A549 treated with CORT108297 at 1 μM for 4 hours (cell line): ENCODE measurements at places on chromosomes 5 and 9. TPM values are rescaled to one million over a fixed set of nuclear protein-coding genes. Genes with fewer than 3 reads are reported as not detected.

Gene CDX1
- total RNA-seq, result not detected in 5 replicates

Gene SCGB3A2
- not detected in 5 replicates for total RNA-seq

Gene KCNN2
- 0.06 to 0.20 TPM (median 0.12 TPM) in 5 replicates for total RNA-seq

Gene DOK3
- 2.4 to 5.6 TPM (median 4.2 TPM) in 5 replicates for total RNA-seq

Gene FRMPD1
- total RNA-seq, result 0.03 to 0.05 TPM (median 0.04 TPM) in 4 of 5 replicates, not detected in the other

Gene SPATA31E1
- 0.03 TPM in 1 of 5 replicates, not detected in the others for total RNA-seq

Gene IFNA13
- total RNA-seq, result not detected in 5 replicates

Gene FABP6
- 0.92 to 1.4 TPM (median 1.1 TPM) in 5 replicates for total RNA-seq

Gene SNCB
- 0.65 to 1.6 TPM (median 1.1 TPM) in 5 replicates for total RNA-seq

Gene IFNA4
- total RNA-seq, result not detected in 5 replicates

Gene DNM1
- 78.2 to 96.1 TPM (median 86.9 TPM) in 5 replicates for total RNA-seq

Gene PCDHGC3
- 5.0 to 6.7 TPM (median 5.6 TPM) in 5 replicates for total RNA-seq

Gene CTNNAL1
- 46.4 to 55.0 TPM (median 49.2 TPM) in 5 replicates for total RNA-seq

Gene TEK
- total RNA-seq, result 0.02 to 0.06 TPM (median 0.03 TPM) in 5 replicates

Gene IFNB1
- 0.15 TPM in 1 of 5 replicates, not detected in the others for total RNA-seq
